Fibroblast of skin of right biceps (primary cell): ENCODE measurements at places on chromosomes 2 and 18.

DNA sequence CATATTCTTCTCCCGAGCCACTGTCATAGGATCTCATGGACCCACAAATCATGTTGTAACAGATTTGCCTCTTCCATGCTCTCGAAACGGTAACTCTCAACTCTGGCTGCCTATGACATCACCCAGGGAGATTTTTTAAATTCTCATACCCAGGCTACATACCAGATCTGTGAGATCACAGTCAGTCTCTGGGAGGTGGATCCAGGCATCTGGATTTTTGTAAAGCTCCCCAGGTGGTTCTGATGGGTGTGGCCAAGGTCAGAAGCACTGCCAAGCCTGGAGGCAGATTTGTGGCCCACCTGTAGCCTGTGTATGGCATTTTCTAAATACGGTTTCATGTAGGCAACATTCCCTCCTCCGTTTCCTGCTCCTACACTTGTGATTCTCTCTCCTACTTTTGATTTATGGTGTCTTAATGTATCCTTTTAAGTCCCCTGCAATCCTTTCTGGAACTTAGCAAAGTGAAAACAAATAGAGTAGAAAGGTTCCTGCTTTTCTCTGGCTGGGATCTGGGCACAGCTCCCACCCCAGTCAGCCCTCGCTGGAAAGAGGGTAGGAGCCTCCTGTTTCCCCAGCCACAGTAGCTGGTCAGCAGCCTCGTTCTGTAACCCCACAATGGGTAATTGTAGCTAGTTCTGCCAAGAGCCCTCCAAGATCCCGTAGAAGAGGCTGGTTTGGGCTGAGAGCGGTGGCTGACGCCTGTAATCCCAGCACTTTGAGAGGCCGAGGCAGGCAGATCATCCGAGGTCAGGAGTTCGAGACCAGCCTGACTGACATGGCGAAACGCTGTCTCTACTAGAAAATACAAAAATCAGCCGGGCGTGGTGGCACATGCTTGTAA lies 96.2 kb downstream of the KLHL29 start:
- peak; percentile 91 for DNase-seq

DNA sequence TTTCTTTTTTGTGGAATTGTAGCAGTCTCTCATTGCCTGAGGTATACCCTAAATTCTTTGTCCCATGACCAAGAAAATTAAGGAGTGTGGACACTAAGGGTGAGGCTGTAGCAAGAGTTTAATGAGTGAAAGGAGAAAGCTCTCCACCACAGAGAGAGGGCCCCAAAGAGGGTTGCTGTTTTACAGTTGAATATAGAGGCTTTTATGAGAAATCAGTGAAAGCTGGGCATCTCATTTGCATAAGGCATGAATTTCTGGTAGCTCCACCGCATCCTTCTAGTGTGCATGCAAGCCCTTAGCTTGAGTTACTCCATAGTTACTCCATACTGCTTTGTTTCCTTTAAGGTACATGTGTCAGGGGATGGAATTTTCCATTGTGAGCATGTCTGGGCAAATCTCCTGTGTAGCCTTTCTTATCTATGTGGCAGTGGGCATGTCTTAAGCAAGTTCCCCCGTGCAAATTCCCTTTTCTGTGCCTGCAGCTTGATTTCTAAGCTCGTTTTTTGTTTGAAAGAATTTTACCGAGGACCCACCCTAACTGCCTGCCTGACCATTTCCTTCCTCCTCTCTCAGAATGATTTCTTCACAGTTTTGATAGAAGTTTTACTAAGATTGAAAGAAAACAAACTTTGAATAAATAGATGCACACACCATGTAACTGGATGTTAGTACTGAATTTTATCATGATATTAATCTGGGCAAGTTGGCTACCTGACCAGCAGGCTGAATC lies 218.9 kb downstream of the PARD3B start:
- DNase-seq, result no peak

DNA sequence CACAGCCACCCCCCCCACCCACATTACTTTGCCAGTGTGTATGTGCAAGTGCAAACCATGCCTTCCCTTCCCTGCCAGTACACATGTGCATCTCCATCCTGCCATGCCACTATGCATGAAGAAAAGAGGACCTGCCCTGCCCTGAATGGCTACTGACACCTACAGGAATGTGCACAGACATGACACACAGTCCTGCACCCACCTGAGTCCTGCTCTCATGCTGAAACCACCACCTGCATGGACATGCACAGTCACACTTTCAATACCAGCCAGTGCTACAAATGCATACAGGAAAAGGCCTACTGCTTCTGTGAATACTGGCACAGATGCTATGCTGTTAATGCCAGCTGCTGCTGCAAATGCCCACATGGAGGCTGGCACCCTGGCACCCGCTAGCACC lies 334.4 kb upstream of the DLGAP1 start:
- DNase-seq, result no peak

- no peak for DNase-seq
Observed at GRCh38 chr18:6947338-6948030, 170.1 kb downstream of the LAMA1 start.

DNA sequence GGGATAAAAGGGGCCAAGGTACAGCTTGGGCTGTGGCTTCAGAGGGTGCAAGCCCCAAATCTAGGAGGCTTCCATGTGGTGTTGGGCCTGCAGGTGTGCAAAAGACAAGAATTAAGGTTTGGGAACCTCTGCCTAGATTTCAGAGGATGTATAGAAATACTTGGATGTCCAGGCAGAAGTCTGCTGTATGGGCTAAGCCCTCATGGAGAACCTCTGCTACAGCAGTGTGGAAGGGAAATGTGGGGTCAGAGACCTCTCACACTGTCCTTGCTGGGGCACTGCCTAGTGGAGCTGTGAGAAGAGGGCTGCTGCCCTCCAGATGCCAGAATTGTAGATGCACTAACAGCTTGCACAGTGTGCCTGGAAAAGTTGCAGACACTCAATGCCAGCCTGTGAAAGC lies 880.6 kb upstream of the ID2 start:
- DNase-seq, result no peak

- no peak for DNase-seq
Observed at GRCh38 chr18:47868744-47869143, 61.7 kb downstream of the SMAD2 start.

- DNase-seq, result no peak
Observed at GRCh38 chr2:197558393-197558792, 42.5 kb downstream of the MOB4 start.

- no peak for DNase-seq
Observed at GRCh38 chr2:236244256-236244655, 19.9 kb downstream of the ASB18 start.

DNA sequence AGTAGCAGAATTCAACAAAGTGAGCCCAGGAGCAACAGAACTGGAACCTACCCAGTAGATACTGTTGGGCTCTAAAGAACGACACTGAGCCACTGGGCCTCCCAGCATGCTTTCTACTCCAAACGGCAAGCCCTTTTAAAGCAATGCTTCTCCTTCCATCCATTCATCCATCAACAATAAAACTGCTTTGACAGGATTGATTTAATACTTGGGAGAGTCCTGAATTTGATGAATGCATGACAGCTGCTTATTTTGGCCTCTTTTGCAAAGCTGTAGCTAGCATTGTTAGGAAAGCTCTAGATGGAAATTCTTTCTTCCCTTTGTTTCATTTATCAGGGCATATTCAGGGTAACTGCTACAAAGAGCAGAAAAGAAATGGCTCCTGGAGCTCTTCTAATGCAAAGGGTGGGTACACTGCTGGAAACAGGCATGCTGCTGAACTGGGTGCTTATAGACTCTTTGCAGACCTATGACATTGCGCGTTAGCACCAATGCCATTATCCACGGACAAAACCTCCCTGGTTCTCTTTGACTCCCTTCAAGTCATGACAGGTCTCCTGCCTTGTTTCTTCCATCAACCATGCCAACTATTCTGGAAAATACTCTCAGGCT lies 138.4 kb upstream of the HNRNPA3 start:
- no peak for DNase-seq

- peak; percentile 68 for DNase-seq
Observed at GRCh38 chr2:24721470-24721869, 71.7 kb downstream of the PTRHD1 start.

- no peak for DNase-seq
Observed at GRCh38 chr2:239420082-239420481, 19.3 kb upstream of the HDAC4 start.

GRCh38 chr2:23293731-23294130 lies 91.2 kb upstream of the KLHL29 start:
- peak; percentile 41 for DNase-seq

DNA sequence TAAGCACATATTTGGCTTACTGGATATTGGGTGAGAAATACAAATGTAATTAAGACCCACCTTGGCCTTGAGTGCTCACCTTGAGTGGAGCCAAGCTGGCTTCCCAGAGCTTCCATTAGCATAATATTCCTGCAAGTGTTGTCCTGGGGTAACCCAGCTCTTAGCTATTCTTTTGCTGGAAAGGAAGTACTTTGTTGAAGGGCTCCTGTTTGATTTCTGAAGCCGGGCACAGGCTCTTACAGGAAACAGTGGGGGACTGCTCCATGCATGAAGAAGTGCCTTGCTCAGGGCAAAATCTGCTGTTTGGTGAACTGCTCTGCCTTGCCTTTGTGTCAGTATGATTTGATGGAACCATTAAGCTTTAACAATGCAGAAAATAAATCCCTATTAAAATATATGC lies 325.4 kb downstream of the SMAD2 start:
- DNase-seq, result no peak

DNA sequence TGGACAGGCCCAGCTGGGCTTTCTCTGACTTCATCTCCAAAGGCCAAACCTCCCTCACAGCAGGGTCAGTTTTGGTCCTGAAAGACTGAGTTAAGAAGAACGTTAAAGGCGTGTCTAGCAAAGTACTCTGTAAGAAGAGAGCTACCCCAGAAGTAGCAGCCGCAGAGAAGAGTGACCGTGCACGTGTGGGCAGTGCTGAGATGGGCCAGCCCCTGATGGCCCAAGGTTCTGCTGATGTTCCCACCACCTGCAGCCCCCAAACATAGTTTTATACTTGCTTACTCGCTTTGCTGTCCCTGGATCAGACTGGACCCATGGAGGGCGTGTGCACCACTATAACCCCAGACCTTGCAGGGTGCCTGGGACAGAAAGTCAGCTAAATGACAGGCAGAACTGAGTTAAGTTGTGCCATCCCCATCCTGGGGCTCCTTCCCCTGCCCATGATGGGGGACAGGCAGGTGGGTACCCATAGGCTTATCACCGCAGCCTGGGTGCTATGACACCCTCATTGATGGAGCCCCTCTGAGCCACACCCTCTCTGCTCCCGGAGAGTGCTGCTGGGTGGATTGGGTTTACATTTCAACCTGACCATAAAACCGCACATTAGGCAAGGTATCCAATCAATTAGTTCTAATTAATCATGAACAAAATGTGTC lies 367.3 kb upstream of the HS6ST1 start:
- DNase-seq, result no peak

- peak; percentile 60 for DNase-seq
Observed at GRCh38 chr2:230811508-230811907, 53.2 kb upstream of the ITM2C start.

- DNase-seq, result no peak
Observed at GRCh38 chr2:189138800-189139199, 40.8 kb downstream of the COL5A2 start.

DNA sequence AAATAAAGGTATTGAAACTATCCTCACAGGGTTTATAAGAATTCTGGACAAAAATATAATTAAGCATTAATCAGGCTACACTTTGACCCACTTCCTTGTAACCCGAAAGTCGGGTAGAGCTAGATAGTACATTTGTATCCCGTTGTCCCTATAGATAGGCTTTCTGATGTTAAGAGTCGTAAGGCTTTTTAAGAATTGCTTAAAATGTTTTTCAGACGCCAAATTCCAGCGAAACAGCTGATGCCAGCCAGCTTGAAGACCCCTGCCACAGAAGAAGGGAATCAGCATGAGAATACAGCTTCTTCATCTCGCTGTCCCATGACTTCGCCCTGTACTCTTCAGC lies 962 bp upstream of the GPR155 start:
- no peak for DNase-seq

DNA sequence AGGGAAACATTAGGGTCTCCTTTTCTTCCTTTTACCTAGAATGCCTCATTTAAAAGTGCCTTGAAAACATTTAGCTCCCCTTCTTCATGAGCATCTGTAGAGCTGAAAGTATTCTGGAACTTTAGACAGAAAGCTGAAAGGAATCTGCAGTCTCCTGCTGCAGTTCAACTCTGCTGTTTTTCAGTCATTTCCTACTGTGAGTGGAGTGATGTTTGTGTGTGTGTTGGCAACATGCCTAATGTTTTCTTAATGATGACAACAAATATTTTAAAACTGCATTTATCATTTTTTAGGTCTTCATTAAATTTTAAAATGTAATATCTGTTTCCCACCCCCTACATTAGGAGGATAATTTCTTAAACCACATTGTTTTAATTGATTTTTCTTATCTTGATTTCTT lies 66.6 kb downstream of the TWSG1 start:
- DNase-seq, result no peak

DNA sequence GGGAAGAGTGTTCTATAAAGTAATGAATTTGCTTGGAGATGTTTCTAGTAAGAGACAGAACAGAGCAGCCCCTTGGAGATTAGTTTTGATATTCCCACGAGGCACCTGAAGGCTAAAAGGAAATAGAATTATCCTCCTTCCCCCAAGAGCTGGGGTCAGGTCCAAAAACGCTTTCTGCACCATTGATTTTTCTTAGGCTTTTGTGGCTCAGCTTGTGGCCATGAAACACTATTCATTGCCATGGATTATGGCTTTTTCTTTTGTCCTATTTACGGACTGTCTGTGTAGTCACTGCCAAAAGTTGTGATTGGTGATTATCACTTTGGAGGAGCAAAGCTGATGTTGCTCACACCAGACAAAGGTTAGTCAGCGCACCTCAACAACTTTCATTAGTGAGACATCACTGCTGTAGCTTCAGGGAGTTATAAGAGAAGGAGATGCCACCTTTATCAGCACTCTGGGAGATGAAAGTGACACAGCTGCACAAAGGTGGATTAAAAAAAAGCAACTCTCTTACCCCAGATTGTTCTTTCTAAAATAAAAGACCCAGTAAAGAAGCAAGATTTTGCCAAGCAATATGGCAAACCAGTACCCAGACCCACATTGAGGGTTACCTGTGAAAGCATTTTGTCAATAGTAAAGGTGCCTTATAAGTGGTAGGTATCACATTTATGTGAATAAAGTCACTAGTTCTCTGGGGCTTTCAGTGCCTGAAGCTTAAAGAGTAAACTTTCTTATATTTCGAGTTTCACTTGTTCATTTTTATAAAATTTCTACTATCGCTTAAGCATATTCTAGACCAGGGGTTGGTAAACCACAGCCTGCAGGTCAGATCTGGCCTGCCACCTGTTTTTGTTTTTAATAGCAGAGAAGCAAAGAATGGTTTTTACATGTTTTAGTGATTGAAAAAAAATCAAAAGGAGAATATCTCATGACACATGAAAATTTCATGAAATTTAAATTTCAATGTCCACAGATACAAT lies 10.6 kb downstream of the CXCR4 start:
- no peak for DNase-seq
